NCI-H2081 (cell line): ENCODE measurements at places on chromosomes 5 and 9.

DNA sequence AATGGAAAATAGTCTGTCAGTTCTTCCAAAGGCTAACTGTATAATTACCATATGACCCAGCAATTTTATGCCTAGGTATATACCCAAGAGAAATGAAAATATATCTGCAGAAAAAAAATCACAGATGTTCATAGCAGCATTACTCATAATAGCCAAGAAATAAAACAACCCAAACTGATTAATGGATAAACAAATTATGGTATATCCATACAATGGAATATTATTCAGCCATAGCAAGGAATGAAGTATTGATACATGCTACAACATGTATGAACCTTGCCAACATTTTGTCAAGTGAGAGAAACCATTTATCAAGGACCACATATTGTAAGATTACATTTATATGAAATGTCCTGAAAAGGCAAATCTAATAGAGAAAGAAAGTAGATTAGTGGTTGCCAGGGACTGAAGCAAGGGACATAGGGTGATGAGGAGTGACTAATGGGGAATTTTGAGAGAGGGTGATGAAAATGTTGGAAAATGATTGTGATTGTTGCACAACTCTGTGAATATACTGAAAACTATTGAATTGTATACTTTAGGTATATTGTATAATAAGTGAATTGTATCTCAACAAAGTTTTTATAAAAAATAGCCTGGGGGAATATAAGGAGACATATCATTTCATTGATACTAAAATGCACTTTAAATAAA lies 114.4 kb downstream of the PBX3 start:
- DNase-seq: no peak

DNA sequence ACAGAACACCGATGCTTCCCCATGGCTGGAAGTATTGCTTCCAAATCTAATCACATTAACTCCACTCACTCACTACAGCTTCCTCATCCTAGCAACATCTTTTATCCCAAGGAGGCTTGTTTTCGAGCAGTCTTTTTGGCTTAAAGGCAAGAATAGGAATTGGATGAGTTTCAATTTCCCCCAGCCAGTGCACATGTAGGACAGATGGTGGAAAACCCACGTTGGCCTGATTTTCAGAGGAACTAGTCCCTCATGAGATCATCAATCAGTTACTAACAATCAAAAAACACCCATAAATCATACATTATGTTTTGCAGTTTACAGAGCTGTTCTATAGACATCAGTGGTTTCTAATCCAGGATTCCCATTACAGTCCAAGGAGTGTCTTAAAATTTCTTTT lies 48.5 kb upstream of the AGXT2 start:
- DNase-seq: no peak

GRCh38 chr9:91033797-91034196 lies 232.2 kb downstream of the SYK start:
- no peak for DNase-seq

- DNase-seq: no peak
Observed at GRCh38 chr9:21510806-21511205, 28.7 kb upstream of the IFNE start.

GRCh38 chr9:13431222-13431536 lies 151.7 kb upstream of the MPDZ start:
- peak; percentile 77 for DNase-seq

DNA sequence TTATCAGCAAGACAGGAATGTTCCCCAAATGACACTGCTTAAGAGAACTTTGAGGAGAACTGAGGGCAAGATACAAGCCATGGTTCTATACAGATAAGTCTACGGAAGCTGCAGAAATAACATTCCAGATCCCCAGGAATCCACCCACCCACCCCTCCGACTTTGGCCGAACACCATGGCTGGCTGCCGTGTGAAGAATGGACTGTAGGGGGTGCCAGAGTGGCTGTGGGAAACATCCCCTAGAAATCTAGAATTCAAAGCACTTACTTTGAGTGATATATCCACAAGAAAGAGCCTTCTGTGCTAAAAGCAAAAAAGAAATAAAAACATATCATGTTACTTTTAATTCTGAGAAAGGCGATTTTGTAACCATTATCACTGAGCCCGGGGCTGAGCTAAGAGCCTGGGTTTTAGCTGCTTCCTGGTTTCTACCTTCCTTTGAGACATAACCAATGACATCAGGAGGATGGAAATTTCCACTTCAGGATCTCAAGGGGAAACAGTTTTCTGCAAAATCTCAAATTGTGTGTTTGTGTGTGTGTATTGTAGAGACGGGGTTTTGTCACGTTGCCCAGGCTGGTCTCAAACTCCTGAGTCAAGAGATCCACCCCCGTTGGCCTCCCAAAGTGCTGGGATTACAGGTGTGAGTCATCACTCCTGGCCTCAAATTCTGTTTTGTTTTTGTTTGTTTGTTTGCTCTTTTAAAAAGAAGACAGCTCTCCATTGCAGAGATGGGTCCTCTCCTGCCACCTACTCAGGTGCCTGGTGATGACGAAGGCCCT lies 36.4 kb downstream of the GGTA1 start:
- DNase-seq: no peak

GRCh38 chr5:26388976-26389375 lies 649.4 kb downstream of the CDH9 start:
- peak; percentile 96 for DNase-seq

GRCh38 chr5:165928971-165929370 lies 2362.5 kb upstream of the WWC1 start:
- DNase-seq: no peak

DNA sequence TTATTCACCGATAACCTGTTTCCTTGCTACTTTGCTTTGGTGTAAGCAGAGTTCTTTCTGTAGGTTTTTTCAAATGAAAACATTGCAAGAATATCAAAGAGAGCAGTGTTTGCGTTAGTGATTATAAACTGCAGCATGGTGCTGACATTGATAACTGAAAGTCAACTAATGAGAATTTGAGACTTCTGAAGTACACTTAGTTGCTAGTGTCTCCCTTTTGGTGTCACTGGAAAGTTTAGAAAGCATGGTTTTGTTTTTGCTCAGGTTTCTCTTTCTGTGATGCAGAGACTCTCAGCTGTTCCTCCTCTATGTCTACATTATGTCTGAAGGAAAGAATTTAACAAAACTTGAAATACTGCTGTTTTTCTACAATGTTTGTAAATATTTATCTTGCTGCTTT lies 80.2 kb upstream of the ZNF169 start:
- no peak for DNase-seq

GRCh38 chr5:35203403-35203802 lies 26.9 kb downstream of the PRLR start:
- DNase-seq: no peak

- DNase-seq: no peak
Observed at GRCh38 chr5:149863830-149864229, 80.8 kb downstream of the PDE6A start.

GRCh38 chr9:114311571-114312512 lies 11.1 kb upstream of the ORM1 start:
- DNase-seq: no peak

- DNase-seq: peak; percentile 21
Observed at GRCh38 chr9:3290231-3290840, 235.5 kb downstream of the RFX3 start.

GRCh38 chr5:106085556-106085955 lies 1585.2 kb downstream of the EFNA5 start:
- DNase-seq: no peak

DNA sequence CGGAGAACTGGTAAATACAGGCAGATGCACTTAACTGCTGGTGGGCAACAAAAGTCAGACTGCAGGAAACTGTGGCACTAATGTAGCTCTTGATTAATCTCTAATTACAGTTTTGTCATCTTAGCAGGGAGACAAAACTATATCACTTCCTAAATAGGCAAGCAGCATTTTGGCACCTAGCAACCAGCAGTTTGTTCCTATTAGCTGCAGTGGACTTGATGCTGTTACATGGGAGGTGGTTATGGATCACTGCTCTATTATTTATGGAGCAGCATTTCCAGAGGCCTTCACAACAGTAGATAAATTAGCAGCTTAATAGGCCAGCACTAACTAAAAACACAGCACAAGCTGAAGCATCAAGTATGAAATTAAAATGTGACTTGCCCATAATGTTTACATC lies 518.3 kb upstream of the ITGA1 start:
- peak; percentile 86 for DNase-seq

DNA sequence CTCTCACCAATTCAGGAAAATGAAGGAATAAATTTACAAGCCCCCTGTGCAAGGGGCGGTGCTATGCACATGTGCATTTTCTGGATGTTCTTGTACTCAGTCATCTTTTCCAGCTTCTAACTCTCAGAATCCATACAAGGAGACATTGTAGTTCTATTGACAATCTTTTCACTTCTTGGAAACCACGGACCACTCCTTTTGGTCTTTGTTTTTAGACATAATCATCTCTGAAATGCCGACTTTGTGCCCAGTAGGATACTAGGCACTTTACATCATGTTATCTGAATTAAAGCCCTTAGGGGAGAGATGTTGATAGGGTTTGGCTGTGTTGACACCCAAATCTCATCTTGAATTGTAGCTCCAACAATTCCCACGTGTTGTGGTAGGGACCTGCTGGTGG lies 322.6 kb upstream of the WWC1 start:
- DNase-seq: no peak

DNA sequence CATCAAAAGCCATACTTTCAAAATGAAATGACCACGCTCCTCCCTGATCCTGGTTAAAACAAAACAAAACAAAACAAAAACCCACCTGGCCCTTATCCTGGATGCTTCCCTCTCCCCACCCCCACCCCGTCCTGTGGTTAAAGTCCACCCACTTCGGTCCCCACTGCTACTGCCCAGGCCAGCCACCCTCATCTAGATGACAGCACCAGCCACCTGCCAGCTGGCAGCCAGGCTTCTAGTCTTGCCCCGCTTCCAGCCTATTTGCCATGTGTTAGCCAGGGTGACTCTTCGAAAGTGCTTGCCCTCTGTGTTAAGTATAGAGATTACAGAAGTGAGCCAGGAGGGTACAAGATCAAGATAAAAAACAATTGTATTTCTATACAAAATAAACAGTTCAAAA lies 27.5 kb upstream of the NCS1 start:
- no peak for DNase-seq

- no peak for DNase-seq
Observed at GRCh38 chr9:27168951-27169350, 59.9 kb downstream of the TEK start.

DNA sequence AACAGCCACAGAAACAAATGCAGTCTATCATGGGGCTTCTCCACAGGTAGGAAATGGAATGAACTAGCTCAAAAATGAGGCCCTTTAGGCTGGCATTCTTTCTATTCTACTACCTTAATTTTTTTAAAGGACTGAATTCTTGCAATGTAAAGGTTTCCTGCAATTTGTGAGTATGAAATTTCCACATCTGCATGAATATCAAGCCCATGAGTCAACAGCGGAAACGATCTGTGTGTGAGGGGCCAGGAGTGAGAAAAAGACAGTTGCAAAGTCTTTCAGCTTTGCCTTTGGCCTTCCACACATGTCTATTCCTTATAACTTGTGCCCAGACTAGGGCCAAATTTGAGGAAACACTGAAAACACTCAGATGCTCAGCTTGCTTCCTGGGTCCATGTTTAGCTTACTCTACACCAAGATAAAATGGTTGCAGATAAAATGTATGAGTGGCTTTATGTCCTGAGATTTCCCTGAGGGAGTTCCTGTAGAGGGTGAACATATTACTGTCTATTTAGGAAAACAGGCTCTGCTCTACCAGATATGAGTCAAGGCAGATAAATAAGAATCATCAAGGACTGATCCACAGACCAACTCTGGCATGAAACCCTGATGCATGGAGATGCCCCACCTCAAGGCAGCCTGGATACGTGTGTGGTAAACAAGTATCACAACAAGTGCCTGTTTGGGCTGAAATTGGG lies 46.5 kb downstream of the RETREG1 start:
- no peak for DNase-seq

DNA sequence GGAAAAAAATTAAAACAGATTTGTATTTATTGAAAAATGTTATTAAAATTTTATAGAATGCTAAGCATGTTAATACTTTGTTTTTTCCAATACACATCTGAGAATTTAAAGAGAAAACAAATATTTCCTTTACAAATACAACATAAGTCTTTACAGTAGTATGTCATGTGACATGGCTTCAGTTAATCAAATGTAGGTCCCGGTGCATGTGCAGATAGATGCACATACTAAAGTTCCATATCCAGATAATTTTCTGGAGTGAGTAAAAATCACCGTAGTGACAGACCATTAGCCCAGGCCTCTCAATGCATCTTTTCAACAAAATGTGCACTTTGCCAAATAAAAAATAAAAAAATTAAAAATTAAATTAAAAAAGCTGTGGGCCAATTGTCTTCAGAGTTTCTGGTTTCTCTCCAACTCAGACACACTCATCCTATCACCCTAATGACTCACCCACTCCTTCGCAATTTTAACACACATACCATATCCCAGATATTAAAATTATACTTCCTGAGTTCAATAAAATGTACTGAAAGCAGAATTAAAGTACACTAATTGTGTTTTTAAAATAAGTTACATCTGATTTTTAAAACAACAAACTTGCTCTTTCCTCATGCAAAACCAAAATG lies 508.1 kb downstream of the NR2F1-AS1 start:
- no peak for DNase-seq

- no peak for DNase-seq
Observed at GRCh38 chr9:20994486-20994885, 37.0 kb downstream of the HACD4 start.

- no peak for DNase-seq
Observed at GRCh38 chr5:665541-665955, 27.6 kb downstream of the TPPP start.

- DNase-seq: no peak
Observed at GRCh38 chr9:94882966-94883641, 156.6 kb downstream of the AOPEP start.

DNA sequence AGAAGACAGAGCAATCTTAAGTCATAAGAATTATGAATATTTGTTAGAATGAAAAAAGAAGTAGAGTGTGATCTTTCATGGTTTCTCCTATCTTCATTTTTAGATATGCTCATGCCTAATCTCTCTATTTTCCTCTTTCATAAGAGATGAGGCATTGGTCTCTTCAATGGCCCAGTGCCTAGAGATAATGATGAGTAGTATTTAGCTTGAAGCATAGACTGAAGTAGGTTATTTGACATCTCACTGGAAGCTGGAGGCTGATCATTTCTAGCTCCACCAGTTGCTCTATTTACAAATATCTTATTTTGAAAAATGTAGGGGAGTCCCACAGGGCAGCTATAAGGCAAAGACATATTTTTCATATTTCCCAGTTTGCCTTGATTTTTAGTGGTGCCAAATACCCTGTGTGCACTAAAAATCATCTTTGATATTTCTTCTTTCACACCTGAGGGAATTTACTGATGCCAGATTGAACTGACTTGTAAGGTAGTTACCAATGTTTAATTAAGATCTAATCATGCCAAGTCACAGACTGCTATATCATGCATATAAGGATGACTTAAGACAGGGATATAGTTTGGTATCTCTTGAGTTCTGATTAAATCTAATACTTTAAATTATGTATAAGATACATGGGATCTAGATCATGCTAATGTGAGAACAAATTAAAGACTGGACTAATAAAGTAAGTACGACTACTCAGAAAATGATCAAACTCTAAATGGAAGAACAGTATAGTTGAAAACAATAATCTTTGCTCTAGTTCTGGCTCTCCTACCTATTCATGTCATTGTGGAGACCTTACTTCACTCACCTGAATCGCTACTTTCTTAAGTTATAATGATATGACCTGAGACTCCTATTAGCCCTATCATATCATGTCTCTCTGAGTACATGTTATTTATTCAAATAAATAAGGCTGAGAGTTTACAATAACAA lies 108.2 kb upstream of the IFNE start:
- DNase-seq: no peak
